Activated naive CD4-positive, alpha-beta T cell treated with anti-CD3 and anti-CD28 coated beads, Interleukin-2, amount 50 U/mL, for 72 hours (primary cell): ENCODE measurements at places on chromosomes 5 and 9.

GRCh38 chr5:35096932-35097331 is 49.2 kb upstream of the AGXT2 start:
- DNase-seq: no peak

GRCh38 chr5:65296067-65296466 is 185.7 kb downstream of the ADAMTS6 start:
- DNase-seq: no peak

DNA sequence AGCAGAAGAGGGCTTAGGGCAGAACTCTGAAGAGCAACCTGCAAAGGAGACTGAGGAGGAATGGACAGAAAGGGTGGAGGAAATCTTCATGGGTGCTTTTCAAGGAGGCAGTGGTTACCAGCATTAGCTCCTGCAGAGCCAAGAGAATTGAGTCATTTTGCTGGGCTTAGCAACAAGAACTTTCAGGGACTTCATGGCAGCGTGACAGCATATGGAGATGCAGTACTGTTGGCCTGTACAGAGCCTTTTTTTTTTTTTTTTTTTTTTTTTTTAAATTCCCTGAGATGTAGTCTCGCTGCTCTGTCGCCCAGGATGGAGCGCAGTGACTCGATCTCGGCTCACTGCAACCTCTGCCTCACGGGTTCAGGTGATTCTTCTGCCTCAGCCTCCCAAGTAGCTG is 296.0 kb upstream of the DMRT1 start:
- DNase-seq: no peak

- no peak for DNase-seq
Observed at GRCh38 chr5:43275391-43275790, 37.8 kb downstream of the HMGCS1 start.

DNA sequence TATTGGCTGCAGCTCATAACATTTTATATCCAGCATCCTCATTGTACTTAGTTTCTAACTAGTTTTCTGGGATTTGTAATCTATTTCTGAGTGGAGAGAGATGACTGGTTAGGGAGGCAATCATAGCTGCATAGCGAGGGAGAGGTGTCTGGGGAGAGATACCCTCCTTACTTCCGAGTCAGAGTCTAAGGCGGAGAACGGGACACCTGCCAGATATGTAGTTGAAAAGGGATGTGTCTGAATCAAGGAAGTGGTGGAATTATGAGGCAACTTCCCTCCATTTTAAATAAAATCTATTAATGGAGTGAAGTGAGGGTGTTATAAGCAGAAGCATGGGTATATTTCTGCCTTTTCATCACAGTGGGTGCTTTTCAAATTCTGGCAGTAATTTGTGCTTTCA is 126.5 kb downstream of the MAST4 start:
- DNase-seq: no peak

- DNase-seq: peak; percentile 81
Observed at GRCh38 chr5:172716796-172717313, 54.1 kb downstream of the DUSP1 start.

DNA sequence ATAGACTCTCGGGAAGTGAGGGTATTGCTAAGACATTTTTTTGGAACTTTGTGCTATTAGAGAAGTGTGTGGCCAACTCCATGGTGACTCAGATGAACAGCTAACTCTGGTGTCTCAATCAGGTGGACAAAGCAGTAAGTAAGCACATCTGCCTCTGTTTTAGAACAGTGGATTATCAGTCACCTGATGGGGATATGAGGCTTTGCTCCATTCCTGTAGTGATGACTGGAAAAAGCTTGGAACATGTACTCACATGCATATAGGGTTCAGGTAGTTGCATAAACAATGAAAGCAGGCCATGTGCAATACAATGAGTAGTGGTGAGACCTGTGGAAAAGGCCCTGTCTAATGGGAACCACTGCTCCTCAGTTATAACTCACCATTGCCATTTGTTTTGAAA is 168.2 kb upstream of the FBN2 start:
- no peak for DNase-seq

GRCh38 chr5:173762930-173763329 is 125.2 kb upstream of the CPEB4 start:
- DNase-seq: no peak

GRCh38 chr5:37552770-37553719 is 173.9 kb downstream of the WDR70 start:
- DNase-seq: no peak

GRCh38 chr5:176361437-176362232 is at the start of gene KIAA1191:
Gene KIAA1191, minus strand, starts transcription at chr5:176361764. Its CDS starts 2,256 bp downstream, at chr5:176359508.
- DNase-seq: peak; percentile 94

- no peak for DNase-seq
Observed at GRCh38 chr9:114151426-114151956, 3.8 kb upstream of the COL27A1 start.

DNA sequence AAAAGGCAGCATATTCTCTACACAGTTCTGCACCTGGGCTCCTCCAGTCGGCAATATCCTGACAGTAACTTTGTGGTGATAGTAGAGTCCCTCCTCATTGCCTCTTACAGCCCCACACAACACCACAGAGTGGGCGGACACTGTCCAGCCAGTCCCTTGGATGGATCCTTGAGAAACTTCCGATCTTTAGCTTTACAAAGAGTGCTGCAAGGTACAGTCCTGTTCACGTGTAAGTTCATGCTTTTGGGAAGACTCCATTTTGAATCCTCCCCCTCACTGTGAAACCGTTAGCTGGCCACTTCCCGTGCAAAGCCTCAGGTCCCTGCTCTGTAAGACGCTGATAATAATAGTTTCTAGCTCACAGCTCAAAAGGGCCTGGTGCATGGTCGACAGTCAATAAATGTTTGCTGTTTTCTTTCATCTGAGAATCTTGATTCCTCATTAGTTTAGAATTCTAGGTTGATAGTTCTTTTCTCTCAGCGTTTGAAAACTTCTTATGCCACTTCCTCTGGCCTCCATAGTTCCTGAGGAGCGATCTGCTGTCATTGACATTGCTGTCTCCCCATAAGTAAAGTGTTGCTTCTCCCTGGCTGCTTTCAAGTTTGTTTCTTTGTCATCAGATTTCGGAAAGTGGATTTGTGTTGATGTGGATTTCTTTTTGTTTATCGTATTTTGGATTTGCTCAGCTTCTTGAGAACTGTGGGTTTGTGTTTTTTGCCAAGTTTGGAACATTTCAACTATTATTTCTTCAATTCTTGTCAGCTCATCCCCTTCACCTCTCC is 82.9 kb downstream of the COL23A1 start:
- no peak for DNase-seq

DNA sequence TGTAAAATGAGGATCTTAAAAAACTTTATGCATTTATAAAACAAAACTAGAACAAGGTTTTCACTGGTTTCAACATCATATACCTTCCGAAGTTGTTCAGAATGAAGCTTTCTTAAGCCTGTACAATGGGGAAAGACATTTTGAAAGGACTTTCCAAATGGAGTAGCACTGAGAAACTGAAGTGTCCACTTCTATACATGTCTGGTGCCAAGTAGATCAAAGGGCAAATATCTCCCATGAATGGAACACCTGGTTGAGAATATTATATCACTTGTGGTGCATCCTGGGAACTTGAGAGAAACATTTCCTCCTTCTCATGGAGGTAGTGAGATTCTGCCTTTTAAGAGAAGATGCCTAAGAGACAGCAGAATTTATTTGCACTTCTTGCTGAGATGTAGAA is 182.1 kb upstream of the ACTBL2 start:
- DNase-seq: no peak

DNA sequence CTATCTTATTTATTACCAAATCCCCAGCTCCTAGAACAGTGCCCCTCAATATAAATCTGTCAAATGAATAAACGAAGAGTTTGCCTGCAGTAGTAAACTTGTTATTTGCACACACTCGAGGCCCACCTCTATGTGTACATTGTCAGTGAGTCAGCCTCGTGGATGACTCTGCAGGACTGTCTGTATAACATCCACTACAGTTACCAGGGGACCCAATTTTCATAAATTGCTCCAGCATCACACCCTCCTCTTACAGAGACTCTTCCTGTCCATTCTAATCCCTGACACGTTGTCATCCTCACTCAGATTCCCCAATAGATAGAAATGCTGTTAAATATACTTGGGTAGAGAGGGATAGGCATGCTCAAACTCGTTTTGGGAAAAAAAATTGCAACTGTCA is 478.5 kb downstream of the RAB3C start:
- DNase-seq: no peak

GRCh38 chr5:149961186-149961685 is 678 bp downstream of the SLC26A2 start:
- DNase-seq: no peak

DNA sequence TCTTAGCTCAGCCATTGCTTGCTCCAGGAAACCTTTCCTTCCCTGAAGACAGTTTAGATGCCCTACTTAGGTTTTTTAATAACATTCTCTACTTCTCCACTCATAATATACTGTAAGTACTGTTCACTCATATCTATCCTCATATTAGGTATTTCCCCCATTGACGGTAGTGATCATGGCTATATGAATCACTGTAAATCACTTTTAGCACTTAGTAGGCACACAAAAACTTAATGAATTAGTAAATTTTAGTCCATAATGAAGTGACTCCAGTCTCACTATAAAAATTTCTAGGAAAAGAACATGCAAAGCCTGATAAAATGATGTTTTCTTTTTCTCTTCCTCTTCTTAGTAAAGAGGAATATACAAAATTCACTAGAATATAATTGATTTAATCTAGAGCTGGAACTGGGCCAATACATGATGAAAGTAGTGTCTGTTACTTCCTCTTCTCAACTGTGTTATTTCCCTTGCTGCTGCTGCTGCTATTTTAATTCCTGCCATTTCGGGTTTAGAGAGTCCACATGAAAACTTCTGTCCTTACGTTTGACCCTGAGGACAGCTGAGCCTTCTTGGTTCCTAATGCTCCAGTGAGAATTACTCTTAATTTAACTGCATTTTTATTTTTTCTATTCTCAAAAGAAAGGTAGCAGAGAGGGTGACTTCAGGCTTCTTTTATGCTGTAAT is 73.5 kb downstream of the LNPEP start:
- no peak for DNase-seq

GRCh38 chr9:75823151-75823550 is 67.3 kb upstream of the PCSK5 start:
- no peak for DNase-seq

DNA sequence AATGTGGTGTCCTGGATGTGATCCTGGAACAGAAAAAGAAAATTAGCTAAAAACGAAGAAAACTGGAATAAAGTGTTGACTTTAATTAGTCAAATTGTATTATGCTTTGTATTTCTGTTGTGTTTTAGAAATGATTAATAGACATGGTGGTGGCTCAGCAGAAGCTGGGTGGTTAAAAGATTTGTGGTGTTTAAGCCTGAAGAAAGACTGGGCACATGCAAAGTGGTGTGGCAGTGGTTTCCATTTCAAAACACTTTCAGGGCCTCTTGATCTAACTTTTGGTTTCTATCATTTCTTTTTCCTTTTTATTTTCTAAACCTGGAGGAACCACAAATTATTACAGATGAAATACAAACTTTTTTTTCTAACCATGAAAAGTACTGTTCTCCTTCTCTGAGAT is 44.1 kb downstream of the ADGRV1 start:
- DNase-seq: no peak

DNA sequence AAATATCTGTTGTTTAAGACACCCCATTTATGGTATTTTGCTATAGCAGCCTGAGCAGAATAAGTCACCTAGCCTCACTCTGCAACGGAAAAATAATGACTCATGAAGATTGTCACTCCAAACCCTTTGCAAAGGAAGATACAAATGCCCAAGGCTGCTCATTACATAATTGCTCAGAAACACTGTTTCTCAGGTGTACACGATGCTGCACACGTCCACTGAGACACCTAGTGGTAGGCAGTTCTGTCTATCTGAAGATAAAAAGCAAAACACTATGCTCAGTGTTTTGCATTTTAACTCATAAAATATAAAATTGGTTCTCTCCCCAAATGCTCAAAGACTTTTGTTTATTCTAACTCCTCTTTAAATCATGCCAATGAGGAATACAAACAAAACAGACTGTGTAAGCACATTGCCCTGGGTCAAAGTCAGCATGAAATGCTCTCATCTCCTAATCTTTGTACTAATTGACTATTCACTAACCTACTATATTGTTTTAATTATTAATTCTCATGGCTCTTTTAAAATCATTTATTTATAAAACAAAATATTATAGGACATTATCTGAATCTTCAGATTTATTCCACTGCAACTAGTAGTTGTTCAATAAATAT is 7.7 kb upstream of the TSLP start:
- DNase-seq: no peak

GRCh38 chr9:86413971-86414880 is 60.0 kb upstream of the TUT7 start:
- no peak for DNase-seq

DNA sequence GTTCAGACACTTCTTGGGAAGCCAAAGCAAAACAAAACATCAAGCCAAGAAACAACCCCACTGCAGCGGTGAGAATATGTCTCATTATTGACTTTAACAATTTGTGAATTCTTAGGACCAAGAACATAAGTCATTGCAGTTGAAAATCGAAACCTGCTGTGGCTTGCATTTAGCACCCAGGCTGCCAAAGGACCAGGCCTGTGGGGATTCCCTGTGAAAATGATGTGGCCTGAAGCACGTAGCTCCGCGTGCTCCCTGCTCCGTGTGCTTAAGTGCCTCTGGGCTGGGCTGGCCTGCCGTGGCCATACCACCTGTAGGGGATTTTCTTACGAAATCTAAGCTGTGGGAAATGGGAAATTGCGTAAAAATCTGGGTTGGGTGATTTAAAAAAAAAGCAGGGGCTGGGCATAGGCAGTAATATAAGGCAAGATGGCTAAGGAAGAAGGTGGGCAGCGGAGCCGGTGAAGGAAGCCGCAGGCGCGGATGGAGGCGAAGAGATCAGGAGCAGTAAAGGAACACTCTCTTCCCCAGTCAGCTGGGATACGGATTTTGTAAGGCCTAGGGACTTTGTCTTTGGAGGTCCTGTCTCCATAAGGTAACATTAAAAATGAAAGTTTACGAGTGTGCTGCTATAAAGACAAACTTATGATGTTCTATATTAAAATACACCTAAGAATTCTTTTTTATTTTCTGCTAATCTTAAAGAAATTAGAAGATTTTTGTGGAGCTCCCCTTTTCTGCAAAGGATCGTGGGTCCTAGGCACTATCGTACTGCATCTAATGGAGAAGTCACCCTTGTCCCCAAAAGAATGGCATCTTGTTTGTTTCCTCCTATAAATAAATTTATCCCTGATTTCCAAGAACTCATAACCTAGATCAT is 189.6 kb upstream of the SEMA6A start:
- DNase-seq: no peak

DNA sequence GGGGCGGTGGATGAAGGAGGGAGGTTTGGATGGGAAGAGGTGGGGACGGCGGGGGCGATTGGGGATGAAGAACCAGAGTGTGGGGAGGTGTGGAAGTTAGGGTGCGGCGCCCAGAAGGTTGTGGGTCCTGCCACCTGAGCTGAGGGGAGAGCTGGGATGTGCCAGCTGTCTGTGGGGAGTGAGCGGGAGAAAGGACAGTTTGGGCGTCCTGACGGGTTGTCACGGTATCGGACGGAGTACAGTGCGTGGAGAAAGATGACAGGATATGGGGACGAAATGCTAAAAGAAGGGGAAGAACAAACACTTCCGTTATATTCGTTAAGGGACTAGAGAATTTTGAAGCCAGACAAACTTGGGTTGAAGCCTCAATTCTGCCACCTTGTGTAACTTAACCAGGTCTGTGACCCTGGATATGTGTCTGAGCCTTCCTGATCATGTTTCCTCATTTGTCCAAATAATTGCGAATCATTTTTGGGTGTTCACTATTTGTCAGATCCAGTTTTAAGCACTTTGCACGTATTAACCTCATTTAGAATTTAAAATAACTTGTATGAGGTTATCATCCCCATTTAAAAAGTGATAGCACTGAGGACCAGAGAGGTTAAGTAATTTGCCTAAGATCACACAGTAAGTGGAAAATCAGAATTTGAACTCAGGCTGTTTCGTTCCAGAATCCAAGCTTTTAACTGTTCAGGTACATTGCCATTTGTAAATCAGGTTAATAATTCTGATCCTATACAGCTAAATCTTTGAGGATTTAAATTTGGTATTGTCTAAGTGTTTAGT is 689 bp downstream of the CNTRL start:
- no peak for DNase-seq
